ENCODE measurements at places on chromosomes 13 and 19.

DNA sequence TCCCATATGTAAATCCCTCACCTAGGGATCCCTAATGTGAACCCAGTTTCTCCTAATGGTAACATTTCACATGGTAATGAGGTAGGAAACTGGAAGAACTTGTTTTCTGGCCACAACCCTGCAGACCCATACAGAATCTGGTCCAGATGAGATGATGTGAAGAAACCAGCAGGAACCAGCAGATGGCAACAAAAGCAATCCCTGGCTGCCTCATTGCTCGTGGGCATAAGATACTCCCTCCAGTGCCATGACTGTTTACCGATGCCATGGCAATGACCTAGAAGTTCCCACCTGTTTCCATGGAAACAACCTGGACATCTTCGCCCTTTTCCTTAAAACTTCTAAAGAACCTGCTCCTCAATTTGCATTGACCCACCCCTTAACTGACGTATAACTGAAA is 1.4 kb upstream of the CD209 start:
- DNase-seq: no peak

GRCh38 chr19:1063909-1064660 is 2.9 kb upstream of the ARHGAP45 start:
- no peak for DNase-seq

DNA sequence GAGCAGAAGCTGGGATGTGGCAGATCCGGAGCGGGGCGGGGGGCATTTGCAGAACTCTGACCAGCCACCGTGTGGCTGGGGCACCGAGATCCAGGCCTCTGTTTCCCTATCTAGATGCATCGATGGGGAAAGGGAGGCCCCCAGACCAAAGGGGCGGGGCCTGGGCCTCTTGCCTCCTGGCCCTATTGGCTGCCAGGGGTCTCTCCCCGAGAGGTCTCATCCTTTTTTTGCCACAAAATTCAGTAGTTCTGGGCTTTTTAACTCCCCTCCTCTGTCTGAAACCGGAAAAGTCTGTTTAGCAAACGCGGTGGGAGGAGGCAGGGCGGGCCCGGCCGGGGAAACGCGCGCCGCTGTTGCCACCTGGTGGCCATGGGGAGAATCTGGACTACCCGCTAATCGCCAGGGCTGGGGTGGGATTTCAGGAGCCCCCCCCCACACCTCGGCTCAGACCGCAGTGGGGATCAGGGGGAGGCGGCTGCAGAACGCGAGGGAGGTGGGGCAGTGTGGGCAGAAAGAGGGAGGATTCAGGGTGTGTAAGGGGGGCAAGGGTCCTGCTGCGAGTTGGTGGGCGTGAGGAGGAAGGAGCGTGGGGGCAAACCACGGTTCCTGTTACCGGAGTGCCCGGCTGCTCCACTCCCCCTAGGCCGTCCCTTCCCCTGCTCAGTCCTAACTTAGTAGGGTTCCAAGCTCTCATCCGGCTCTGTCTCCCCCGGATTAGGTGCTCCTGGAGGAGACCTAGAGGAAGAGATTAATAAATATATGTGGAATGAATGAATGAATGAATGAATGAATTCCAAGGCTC is 28.3 kb downstream of the IL12RB1 start:
- DNase-seq: peak; percentile 54

DNA sequence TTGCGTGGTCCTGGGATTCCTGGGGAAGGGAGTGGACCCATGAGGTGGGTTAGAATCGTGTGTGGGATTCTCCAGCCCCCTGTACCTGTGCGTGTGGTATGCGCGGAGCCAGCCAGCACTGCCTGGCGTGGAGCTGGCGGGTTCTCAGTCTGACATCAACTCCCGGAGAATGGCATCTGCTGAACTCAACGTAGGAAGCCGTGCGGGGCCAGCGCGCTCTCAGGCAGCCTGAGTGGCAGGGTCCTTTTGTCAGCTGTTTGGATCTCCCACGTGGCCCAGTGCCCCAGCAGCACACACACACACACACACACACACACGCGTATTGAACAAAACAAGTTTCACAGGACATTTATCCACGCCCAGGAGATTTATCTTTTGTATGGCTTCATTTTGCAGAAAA is 28.1 kb downstream of the ATP4B start:
- no peak for DNase-seq

DNA sequence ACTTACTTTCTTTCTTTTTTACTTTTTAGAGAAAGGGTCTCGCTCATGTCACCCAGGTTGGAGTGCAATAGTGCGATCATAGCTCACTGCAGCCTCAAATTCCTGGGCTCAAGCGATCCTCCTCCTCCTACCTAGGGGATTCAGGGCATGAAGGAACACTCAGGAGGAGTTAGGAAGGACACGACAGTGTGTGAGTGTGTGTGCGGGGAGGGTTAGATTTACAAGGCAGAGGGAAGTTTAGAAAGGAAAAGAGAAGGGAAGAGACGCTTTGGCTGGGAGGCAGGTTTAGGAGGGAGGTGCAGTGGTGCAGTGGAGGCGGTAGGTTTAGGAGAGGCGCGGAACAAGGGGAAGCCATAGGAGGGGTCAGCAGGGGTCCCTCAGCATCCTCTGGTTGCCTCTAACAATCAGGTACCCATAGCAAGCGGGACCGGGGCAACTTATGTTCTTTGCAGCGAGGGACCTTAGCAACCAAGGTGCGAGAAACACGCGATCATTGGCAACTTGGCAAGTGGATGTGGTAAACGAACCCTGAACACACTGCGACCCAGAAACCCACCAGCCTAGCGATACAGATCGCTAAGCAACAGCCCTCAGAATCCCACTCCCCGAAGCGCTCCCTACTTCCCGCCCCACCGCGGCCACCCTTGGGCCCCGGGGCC is 501 bp downstream of the SIRT2 start:
- peak; percentile 20 for DNase-seq

DNA sequence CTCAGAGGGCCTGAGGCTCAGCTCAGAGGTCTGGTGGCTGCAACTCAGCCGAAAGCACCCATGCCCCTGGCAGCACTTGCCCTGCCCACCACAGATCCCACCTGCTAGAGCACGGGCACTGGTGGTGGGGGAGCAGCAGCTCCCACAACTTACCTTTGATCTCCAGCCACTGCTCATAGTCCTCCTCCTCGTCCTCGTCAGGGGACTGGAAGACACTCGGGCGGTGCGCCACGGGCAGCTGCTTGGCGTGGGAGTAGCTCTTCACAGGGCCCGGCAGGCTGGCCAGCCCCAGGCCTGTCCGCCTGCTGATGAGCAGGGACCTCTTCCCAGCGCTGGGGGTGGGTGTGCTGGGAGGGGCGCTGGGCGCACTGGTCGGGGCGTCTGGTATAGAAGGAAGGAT is 14.6 kb downstream of the SUGP1 start:
- no peak for DNase-seq

DNA sequence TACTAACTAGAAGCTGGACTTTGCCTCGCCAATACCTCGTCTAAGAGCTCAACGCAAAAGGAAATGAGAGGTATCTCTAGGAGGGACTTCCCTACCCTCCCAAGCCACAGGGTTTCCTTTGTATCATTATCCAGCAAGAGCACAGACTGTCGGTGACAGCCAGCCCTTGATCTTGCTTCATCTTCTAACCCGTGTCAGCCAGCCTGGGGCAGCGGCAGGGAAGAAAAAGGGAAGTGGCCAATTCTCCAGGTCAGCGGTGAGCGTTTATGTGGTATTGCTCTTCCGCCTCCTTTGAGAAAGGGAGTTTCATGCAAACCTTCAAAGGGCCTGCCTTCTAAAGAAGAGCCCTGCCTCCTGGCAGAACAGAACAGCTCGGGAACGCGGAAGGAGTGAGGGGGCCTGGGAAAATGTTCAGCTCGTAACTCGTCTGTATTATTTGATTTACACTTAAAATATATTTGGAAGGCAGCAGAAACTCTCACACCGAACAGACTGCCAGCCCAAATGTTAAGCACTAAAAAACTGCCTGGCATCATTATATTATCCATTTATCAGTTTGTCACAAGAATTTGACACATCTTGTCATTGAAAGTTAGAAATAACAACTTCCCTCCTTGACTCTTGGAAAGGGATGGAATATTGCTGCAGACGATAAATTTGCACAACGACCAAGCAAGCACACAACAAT is 41.8 kb downstream of the EFNB2 start:
- DNase-seq: no peak

DNA sequence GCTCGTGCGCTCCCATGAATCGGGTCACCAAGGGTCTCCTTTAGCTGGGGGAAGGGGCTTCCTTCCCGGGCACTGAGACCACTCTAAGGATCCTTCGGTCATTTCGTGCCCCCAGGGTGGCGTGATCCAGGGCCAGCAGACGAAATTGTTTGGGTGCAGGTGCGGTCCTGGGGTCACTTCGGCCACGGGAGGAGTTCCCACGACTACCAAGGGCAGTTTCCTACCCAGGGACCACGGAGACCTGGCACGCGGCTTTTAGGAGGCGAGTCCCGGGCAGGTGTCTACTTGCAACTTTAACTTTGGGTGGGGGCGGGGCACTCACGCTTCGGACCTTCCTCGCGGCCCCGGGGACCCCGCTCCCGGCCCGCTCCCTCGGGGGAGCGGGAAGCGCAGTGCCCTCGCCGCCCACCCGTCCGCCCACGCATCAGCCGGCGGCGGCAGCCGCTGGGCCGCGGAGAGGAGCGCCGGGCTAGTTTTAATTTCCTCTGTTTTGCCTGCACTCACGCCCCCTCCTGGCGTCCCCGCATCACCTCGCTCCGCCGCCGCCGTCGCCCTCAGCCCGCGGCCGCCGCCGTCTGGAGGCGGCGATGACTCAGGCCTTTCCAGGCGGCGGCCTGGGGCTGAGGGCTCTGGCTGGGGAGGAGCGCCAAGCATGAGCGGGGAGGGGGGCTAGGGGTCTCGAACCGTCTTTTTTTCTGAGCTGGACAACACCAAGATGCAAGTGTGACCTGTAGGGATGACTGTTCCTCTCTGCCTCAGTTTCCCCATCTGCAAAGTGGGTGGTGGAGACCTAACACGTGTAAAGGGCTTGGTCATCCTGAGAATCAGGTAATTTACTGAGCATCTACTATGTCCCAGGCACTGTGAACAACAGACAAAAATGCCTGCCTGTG is 21.8 kb downstream of the OLFM2 start:
- DNase-seq: peak; percentile 58

- no peak for DNase-seq
Measured at GRCh38 chr13:21413013-21413412, 46.1 kb downstream of the ZDHHC20 start.

DNA sequence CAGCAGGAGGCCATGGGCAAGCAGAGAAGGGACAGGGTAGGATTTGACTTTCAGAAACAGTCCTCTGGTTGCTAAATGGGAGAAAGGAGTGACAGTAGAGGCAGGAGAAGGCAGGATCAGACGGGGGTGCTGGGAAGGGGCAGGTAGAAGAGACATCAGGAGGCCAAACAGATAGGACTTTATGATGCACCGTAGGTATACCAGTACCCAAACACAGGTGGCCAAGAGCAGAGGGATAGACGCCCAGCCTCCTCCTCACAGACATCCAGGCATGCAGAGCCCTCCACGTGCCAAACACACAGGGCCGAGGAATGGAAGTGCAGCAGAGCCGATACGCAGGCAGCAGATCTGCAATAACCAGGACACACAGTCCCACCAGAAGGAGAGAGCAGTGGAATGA is 1.3 kb upstream of the AXL start:
- no peak for DNase-seq

GRCh38 chr13:30493658-30494381 is 28.1 kb upstream of the HMGB1 start:
- no peak for DNase-seq

GRCh38 chr13:107271227-107271626 is 703.3 kb upstream of the ARGLU1 start:
- DNase-seq: peak; percentile 35

DNA sequence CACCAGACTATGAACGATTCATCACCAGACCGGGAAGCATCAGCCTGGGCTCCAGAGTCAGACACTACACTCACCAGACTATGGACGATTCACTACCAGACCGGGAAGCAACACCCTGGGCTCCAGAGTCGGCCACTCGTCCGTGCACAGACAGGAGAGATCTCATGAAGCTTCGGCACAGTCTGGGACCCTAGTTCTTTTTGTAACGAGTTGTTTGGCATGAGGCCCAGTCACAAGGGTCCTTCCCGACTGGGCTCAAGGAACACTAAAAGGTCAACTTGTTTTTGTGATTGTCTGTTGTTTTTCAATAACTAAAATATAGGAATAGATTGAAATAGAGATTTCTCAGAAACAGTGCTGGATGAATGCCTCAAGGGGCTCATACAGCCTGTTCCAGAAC is 1141.6 kb upstream of the MIR17HG start:
- DNase-seq: no peak

DNA sequence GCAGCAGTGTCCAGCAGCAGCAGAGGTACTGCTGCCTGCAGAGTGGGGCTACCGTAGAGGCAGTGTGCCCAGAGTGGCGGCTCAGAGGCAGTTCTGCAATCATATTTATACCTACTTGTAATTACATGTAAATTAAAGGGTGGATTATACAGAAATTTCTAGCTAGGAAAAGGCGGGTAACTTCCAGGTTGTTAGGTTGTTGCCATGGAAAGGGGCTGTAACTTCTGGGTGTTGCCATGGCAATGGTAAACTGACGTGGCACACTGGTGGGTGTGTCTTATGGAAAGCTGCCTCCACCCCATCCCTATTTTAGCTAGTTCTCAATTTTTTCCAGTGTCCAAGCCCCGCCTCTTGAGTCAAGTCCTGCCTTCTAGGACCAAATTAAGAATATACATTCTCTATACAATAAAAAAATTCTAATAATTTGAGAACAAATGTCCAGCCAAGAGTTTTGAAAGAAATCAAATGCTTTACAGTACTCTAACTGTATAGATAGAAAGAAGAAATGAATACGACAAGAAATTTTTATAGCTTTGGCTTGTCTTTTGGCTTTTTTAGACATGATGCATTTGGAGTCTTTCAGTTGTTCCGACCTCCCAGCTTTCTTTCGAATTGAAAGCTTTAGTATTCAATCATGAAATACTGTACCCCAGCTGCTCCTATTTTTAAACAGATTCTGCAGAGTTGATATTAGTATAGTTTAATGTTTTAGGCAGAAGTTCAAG is 816.6 kb downstream of the DIAPH3 start:
- no peak for DNase-seq

GRCh38 chr13:33205804-33206221 is 79.7 kb downstream of the STARD13 start:
- DNase-seq: no peak

DNA sequence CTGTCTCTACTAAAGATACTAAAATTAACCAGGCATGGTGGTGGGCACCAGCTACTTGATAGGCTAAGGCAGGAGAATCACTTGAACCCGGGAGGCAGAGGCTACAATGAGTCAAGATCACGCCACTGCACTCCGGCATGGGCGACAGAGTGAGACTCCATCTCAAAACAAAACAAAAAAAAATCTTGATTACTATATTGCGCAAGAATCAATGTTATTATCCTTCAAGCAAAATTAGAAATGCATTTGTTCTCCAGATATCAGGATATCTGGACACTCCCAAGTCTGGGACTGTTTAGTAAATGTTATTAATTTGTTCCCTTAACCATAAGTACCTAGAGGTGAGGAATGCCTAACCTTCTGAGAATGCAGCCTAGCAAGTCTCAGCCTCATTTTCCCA is 992.2 kb upstream of the PCDH20 start:
- DNase-seq: no peak

Data from amniotic epithelial cell (primary cell).